ENCODE measurements at places on chromosomes 5 and 9.

GRCh38 chr5:163453705-163454104 lies 6.2 kb downstream of the NUDCD2 start:
- DNase-seq, result no peak

DNA sequence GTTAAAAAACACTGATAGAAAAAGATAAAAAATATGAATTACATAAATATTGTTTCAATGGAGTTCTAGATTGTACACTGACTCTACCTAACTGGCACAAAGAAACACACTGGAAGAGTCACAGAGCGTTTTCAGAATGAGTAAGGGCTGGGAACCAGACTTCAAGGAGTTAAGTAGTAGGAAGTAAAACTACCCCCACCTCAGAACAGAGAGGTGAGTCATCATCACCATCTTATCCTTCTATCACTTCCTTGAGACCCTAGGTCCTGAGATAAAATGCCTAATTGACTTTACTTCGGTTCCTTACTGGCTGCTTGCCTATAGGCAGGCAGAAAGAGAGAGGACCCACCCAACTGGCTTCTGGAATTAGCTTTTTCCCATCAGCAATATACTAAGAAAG lies 79.7 kb downstream of the ELAVL2 start:
- DNase-seq, result no peak

- no peak for DNase-seq
These were observed 26.1 kb downstream of the TNIP1 start for GRCh38 chr5:151054709-151055108.

GRCh38 chr5:63743096-63743798 lies 219.0 kb downstream of the HTR1A start:
- no peak for DNase-seq

DNA sequence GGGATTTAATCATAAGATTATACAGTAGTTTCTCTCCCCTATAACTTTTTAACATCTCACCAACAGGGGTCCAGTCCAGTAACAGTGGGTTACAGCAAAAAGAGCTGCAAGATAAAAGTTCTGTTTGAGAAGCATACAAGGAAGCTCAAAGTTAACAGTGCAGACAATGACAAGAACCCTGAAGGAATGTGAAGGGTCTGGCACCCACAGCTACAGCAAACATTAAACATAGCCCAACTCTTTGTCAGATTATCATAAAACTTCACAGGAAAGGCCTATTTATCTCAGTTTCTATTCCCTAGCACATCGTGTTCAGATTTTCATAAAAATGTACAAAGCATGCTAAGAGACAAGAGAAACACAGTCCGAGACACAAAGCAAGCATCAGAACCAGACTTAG lies 309.4 kb downstream of the DIRAS2 start:
- no peak for DNase-seq

- DNase-seq, result peak; percentile 68
These were observed 1111.8 kb downstream of the TAF11L14 start for GRCh38 chr5:18745988-18746615.

DNA sequence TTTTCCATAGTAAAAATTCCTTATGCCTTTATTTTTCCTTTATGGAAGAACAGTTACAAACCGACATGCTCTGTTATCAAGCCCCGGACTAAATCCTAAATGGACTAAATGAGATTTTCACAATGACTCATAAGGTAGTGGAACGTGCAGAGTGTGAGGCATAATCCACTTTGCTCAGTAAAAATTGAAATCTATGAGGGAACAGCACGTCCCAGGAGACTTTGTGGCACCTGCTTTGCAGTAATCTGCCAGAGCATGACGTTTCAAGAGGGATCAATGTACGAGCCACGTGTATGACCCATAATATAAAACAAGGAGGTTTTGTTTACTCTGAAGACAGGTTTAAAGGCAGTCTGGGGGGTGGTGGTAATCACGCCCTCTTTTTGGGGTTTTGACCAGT lies 83.8 kb upstream of the GNA14 start:
- no peak for DNase-seq

DNA sequence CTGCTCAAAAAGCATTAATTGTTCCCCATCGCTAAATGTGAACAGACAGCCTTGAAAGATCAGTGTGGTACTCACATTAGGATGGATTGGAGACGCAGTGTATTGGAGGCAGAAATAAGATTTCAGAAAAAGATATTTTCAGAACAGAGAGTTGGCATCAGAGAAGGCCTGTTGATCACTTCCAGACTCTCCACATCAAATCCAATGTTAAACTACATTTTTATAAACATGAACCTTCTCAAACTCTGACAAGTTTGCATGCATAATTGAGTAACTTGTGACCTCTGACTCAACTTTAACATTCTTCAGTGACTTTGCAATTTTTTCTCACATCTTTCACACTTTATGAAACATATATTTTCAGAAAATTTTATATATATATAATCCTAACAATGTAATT lies 919.6 kb upstream of the SEMA6A start:
- DNase-seq, result no peak
